ENCODE measurements at places on chromosomes 7 and 10.

- DNase-seq: no peak
Observed at GRCh38 chr7:56105508-56105907, 768 bp downstream of the CHCHD2 start.

GRCh38 chr7:47271749-47272148 lies 310.2 kb downstream of the TNS3 start:
- no peak for DNase-seq

GRCh38 chr7:2142386-2142785 lies 90.4 kb downstream of the MAD1L1 start:
- no peak for DNase-seq

GRCh38 chr7:74320645-74321221 lies 31.5 kb downstream of the CLIP2 start:
- no peak for DNase-seq

DNA sequence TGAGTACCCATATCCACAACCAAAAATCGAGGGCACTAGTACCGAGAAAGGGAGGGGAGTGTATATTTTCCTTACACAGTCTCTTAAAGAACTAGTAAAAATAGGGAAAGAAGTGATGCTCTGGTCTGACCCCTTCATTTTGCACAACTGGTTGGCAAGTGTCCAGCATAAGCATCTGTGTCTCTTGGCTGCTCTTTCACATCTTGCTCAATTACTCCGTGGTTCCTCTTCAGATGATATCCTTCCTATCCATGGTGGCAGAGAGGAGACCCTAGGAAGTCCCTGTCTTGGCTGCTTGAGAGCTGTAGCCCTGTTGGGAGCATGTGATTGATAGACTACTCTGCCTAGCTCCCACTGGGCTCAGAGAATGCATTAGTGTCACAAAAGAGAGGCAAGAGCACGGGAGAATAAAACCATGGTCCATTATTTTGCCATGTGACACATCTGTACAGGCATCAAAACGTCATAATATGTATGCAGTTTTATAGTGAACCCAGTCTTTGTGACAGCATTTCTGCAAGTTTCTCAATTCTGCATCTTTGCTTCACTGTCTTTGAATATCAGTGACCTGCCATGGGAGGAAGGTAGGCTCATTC lies 111.8 kb upstream of the ANKRD1 start:
- DNase-seq: no peak

GRCh38 chr7:75818472-75818871 lies 4.9 kb upstream of the CCL24 start:
- DNase-seq: no peak

DNA sequence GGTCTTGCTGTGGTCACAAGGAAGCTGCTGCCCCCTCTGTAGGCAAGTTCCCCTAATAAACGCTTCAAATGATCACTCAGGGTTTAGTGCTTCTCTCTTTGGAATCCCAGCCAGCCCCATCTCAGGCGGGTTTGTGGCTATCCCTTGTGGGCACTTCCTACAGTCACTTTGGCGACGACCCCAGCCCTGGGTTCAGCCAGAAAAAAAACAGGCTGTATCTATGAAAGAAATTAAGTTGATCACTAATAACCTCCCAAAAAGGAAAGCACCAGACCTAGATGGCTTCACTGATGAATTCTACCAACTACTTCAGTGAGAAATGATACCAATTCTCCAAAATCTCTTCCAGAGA lies 208.2 kb downstream of the MAD1L1 start:
- no peak for DNase-seq

DNA sequence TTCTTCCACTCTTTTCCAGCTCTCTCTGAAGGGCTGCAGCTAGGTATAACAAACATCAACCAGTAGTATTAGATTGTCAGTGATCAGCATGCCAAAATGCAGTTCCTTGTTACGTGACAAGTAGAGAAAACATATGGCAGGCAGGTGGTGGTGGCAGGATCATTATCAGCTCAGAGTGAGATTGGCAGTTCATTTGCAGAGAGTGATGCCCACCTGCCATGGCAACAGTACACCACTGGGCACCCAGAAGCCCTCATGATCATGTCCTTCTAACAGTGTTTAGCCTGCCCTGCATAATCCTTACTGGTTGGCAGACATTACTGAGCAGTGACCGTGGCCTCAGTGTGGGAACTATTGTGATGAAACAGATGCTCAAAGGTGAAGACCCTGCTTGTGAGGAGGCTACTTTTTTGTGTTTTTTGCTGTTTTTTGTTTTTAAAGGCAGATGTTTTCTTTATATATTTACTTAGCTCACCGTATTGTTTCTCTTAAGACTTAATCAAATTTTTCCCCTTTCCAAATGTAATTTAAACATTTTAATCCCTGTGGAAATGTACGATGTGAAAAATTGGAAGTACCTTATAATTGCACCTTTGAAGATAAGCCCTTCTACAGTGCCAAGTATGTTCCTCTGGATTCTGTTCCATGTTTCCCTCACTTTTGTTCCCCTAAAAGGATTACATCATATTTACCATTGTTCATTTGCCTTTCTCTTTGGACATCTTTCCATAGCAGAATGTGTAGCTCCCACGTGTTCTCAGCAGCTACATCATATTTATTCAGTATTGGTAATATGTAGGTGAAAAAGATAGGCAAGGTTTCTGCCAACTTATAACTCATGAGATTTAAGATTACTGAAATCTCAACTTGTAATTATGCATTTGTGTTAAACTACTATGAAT lies 179.6 kb downstream of the SND1 start:
- DNase-seq: no peak

DNA sequence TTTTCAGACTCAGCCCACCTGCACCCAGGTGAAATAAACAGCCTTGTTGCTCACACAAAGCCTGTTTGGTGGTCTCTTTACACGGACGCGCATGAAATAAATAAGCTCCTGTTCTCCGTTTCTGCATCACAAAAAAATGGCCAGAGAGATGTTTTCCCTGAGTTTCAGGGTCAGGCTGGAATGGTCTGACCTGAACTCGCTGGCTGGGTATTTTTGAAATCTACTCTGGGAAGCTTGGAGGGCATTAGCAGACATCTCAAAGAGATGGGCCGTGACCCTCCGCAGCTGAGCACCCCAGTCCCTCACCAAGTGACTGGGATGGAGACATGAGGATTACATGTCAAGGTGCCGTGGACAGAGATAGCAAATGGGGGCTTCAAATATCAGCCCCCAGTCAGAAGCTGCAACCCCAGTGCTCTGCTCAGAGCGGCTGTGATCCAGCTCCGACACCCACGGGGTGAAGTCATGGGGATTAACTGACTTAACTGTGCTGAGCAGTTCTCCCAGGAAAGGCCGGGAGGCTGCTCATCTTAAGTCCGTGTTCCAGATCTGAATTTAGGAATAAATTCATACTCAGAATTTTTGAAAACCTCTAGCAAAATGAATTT lies 22.3 kb downstream of the CALML5 start:
- no peak for DNase-seq

DNA sequence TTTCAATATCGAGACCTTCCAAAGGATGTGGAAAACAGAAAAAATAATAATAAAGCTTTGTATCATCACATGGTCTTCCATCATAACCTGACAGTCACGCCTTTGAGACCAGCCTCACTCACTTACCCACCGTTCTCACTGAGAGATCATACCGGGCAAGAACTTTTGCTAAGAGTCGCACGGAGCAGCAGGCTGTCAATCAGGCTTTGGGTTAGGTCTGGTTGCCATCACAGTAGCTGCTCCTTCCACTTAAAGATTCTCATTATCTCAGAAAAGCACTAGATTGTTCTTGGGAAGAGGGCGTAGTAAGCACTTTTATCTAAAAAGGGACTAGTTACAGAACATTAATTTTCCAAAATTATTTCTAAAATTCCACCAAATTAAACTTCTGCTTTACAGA lies 2.0 kb downstream of the RELN start:
- no peak for DNase-seq

- no peak for DNase-seq
Observed at GRCh38 chr10:125104559-125104958, 55.8 kb downstream of the CTBP2 start.

DNA sequence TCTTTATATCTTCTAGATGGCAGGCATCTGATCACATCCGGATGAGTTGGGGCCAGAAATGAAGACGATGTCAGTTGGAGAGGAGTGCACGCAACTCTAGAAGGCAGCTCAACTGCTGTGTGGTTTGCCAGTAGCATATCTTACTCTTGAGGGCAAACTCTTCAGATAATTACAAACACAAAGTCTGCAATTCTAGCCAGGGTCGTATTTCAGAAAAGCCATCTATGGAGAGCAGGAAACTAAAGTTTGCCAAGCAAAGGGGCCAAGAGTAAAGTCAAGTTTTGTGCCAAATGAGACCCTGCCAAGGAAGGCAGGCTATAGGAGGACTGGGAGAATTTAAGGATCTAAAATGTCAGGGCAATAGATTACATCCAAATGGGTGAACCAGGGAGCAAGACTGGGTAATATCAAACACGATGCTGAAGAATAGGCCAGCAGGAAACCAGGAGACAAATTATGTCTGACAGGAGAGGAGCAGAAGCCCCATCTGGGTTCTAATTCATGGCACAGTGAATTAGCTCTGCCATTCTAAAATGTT lies 312.5 kb upstream of the SEMA3C start:
- no peak for DNase-seq

- no peak for DNase-seq
Observed at GRCh38 chr7:85600395-85600794, 413.5 kb upstream of the SEMA3D start.

GRCh38 chr7:144487901-144488300 lies 84.4 kb upstream of the NOBOX start:
- DNase-seq: no peak

DNA sequence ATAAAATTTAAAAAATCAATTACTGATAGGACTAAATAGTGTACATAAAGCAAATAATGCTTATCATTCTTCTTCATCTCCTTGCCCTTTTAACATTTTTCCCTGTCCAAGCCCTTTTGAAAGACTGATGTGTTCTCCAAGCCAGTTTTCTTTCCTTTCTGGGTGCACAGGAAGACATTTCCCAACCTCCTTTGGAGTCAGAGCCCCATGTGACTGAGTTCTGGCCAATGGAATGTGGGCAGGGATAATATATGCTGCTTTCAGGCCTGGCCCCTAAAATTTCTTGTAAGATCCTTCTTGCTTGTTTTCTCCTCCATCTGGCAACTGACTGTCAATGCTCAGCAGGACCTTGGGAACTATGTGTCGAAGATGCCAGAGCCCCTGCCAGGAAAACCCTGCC lies 197.5 kb downstream of the EMX2 start:
- no peak for DNase-seq

- DNase-seq: no peak
Observed at GRCh38 chr7:29990931-29991330, 1.3 kb upstream of the SCRN1 start.

GRCh38 chr10:119343011-119343601 lies 135.7 kb downstream of the GRK5 start:
- DNase-seq: no peak

DNA sequence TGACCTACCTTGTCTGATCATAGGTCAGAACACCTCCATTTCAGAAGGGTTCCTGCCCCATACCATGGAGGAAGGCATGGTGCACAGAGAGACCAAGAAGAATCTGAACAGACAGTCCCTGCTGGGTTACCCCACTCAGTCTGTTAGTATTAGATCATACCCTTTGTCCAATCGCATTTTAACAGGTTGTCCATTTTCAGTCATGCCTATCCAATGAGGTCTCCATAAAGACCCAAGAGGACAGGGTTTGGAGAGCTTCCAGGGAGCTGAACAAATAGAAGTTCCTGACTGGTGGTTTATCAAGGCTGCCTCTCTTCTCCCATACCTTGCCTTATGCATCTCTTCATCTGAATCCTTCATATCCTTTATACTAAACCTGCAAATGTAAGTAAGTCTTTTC lies 21.2 kb upstream of the SLC16A12 start:
- DNase-seq: no peak

DNA sequence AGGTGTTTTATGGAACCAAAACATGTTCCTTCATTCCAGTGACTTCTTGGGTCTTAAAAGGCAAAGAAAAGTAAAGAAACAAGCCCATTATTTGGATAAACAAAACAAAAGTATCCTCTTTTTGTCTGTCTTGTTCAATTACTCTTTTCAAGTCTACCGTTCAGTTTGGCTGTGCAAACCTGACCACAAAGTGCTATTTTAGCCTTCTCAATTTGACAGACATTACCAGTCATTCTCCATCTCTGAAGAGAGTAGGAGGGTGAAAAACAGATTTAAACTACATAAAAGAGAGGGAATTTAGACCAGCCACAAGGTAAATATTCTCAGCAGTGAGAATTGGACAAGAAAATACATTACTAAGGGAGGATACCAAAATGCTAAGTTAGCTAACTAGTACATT lies 145.2 kb downstream of the GRM3 start:
- no peak for DNase-seq

DNA sequence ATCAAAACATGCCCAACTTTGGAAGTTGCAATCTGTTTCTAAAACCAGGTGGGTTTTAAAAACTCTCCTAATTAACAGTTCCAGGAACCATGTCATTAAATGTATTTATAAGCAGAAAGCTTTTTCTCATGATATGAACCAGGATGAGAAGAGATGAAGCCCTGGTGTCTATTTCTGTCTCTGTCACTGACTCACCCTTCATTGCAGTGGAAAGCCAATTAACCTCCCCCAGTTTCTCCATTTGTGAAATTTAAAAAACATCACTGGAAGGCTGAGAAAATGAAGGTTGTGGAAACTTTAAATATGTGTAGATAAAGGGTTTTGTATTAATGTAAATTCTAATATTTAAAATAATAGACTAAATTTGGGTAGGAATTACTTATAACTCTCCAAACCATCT lies 1088.0 kb downstream of the SORCS1 start:
- DNase-seq: no peak

DNA sequence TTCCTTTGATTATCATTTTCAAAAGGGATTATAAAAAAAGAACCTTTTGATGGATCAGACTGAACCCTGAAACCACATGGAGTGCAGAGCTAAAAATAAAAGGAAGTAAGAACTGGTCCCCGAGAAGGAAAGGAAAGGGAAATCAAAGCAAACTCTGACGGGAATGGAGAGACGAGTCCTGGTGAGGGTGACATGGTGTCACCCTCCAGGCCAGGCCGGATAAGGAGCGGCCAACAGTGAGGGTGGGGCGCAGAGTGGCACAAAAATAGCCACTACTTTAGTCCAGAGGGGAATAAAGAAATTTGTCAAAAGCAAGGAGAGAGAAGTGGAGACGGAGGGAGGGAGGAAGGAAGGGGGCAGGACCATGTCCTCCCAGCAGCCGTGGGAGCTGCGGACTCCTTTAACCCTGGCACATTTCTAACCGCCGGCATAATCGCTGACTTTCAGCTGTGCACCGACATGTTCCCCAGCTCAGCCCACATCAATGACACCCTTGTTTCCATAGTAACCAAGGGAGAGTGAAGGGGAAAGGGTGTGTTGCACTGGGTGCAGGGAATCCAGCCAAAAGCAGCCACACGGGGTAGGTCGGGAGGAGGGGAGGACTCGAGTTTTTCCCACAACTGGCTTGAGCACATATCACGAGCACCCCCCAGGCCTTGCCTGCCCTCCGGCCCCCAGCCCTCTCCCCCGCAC lies 29.7 kb downstream of the TRIM8 start:
- peak; percentile 36 for DNase-seq

GRCh38 chr7:22853674-22854157 lies 31.1 kb upstream of the TOMM7 start:
- no peak for DNase-seq

GRCh38 chr10:31083765-31084184 lies 52.1 kb upstream of the ZNF438 start:
- peak; percentile 19 for DNase-seq

GRCh38 chr10:36256948-36257356 lies 614.9 kb upstream of the FZD8 start:
- no peak for DNase-seq

GRCh38 chr7:158123214-158123613 lies 464.4 kb downstream of the PTPRN2 start:
- DNase-seq: no peak

GRCh38 chr10:67803588-67804394 lies 34.2 kb downstream of the DNAJC12 start:
- no peak for DNase-seq

- no peak for DNase-seq
Observed at GRCh38 chr7:20164425-20165145, 52.6 kb downstream of the MACC1 start.

Measured in stimulated activated CD8-positive, alpha-beta memory T cell treated with anti-CD3 and anti-CD28 coated beads, Interleukin-7, amount 100 ng/mL, for 1 hour (primary cell).